Activated naive CD8-positive, alpha-beta T cell treated with anti-CD3 and anti-CD28 coated beads for 36 hours (primary cell): ENCODE measurements at places on chromosomes 7 and 10. TPM values are rescaled to one million over a fixed set of nuclear protein-coding genes. Genes with fewer than 3 reads are reported as not detected.

- H3K27me3 ChIP-seq, result no peaks in the 10 kb centered on the region
- no peaks in the 10 kb centered on the region for H3K4me1 ChIP-seq
- H3K27ac ChIP-seq, result no peak overlapping the region
- no peaks in the 10 kb centered on the region for H3K36me3 ChIP-seq
Measured at GRCh38 chr7:43533801-43534479, 49.0 kb upstream of the STK17A start.

- peak; percentile 58 for DNase-seq
- no peaks in the 10 kb centered on the region for H3K27me3 ChIP-seq
- H3K4me3 ChIP-seq, result peak within 1 kb of the TSS; percentile 86
- H3K36me3 ChIP-seq, result peaks cover 5% of the 10 kb centered on the region
Measured at GRCh38 chr10:70132098-70133029, at the start of gene AIFM2. TSS of gene AIFM2 (minus strand) at chr10:70132825. CDS start at chr10:70124084, 8,741 bp downstream.

GRCh38 chr7:34497153-34497777 is 160.8 kb upstream of the NPSR1 start:
- H3K36me3 ChIP-seq, result no peaks in the 10 kb centered on the region
- DNase-seq, result no peak
- no peak overlapping the region for H3K27ac ChIP-seq
- no peak overlapping the region for H3K4me3 ChIP-seq

DNA sequence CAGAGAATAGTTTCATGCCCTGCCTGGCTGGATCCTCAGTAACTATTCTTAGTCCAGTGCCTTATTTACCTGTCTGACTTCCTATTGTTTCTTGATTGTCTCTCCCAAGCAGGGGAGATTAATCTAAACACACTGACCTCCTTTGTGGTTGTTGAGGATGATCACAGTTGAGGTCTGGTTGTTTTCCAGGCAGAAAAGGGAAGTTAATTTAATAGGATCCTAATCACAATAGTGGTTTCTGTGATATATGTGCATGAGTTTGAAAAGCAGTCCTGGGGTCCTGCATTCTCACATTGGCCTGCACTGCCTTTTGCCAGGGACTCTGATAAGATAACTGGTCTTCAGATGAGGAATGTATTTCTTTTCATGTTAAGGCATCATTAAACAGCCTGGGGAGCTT is 130.1 kb downstream of the SND1 start:
- H3K27ac ChIP-seq, result no peak overlapping the region
- no peaks in the 10 kb centered on the region for H3K27me3 ChIP-seq
- no peak for DNase-seq
- H3K36me3 ChIP-seq, result peaks cover 32% of the 10 kb centered on the region
- peaks cover 23% of the 10 kb centered on the region for H3K4me1 ChIP-seq
- H3K4me3 ChIP-seq, result no peak overlapping the region

- no peak for DNase-seq
- no peak overlapping the region for H3K27ac ChIP-seq
- peaks cover 16% of the 10 kb centered on the region for H3K36me3 ChIP-seq
- no peak overlapping the region for H3K4me3 ChIP-seq
- H3K4me1 ChIP-seq, result no peaks in the 10 kb centered on the region
- no peaks in the 10 kb centered on the region for H3K27me3 ChIP-seq
Measured at GRCh38 chr10:112669989-112670388, 223.0 kb downstream of the VTI1A start.

DNA sequence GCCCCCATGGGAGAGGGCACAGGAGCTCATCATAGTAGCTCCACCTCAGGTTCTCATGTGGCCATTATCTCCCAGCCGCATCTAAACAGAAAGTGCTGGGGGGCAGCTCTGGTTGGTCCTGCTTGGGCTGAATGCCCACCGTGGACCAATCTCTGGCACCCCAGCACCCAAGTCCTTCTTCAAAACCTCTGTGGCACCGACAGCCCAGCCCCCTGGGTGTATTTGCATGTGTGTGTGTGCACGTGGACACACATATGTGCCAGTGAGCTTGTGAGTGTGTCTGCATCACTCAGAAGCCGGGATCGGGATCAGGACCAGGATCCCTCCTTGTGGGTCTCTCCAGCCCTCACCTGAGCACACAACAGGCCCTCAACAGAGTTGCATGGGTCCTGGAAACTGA is 68.2 kb downstream of the ALOX5 start:
- no peaks in the 10 kb centered on the region for H3K4me1 ChIP-seq
- H3K36me3 ChIP-seq, result no peaks in the 10 kb centered on the region
- no peak overlapping the region for H3K27ac ChIP-seq
- DNase-seq, result no peak
- H3K27me3 ChIP-seq, result no peaks in the 10 kb centered on the region

- H3K36me3 ChIP-seq, result no peaks in the 10 kb centered on the region
- H3K4me1 ChIP-seq, result peaks cover 14% of the 10 kb centered on the region
- no peak overlapping the region for H3K4me3 ChIP-seq
Measured at GRCh38 chr7:141974831-141975230, 1.3 kb upstream of the TAS2R38 start.

DNA sequence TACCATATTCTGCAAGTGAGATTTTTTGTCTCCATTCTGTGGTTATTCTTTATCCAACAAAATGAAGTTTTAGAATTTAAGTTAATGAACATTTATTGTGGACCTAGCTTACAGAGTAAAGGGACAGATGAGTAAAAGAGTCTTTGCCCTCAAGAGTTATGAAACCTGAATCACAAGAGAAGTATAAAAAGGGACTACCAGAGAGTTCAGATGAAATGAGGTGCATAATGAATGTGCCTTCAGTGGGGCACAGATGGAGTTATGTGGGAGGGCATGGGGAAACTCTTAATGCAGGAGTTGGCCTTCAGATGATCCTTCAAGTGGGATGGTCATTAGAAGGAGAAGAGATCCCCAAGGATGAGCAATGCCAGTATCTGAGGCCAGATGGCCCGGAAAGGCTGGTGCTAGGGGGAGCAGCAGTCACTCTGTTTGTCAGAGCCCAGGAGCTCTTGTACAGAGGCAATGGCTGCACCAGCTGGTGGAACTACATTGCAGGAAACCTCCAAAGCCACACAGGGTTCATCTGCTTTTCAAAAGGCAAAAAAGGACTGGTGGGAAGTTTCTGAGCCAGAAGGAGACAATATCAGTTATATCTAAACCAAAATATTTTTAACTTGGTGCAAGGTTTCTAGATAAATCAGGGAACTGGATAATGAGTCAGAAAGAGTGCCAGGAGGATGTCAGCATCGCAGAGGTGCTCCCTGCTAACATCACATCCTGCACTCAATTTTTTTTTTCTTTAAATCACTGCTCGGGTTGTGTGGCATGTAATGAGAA is 162.0 kb downstream of the KLF6 start:
- H3K27me3 ChIP-seq, result peaks cover 13% of the 10 kb centered on the region
- H3K36me3 ChIP-seq, result peaks cover 8% of the 10 kb centered on the region
- peak overlapping the region; percentile 82 for H3K27ac ChIP-seq
- H3K4me1 ChIP-seq, result peaks cover 17% of the 10 kb centered on the region
- no peak overlapping the region for H3K4me3 ChIP-seq

DNA sequence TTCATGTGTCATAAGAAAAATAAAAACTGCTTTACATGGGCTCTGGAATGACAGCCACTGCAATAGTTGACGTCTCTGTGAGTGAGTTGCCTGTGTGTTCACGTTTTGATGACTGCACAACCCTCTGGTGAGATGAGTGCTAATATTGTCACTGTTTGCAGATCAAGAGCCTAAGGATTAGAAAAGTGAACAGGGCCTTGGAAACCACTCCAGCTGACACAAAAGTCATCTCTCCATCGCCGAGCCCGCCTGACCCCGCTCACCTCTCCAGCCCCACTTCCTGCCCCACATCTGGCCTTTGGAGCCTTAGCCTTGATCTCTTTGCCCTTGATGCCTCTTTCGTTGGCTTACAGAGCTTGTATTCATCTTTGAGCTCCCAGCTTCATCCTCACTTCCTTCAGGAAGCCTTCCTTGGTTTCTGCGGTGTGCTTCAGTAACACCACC is 351.7 kb downstream of the TCERG1L start:
- no peaks in the 10 kb centered on the region for H3K36me3 ChIP-seq
- H3K27me3 ChIP-seq, result no peaks in the 10 kb centered on the region
- H3K4me3 ChIP-seq, result no peak overlapping the region
- H3K27ac ChIP-seq, result no peak overlapping the region
- no peak for DNase-seq

DNA sequence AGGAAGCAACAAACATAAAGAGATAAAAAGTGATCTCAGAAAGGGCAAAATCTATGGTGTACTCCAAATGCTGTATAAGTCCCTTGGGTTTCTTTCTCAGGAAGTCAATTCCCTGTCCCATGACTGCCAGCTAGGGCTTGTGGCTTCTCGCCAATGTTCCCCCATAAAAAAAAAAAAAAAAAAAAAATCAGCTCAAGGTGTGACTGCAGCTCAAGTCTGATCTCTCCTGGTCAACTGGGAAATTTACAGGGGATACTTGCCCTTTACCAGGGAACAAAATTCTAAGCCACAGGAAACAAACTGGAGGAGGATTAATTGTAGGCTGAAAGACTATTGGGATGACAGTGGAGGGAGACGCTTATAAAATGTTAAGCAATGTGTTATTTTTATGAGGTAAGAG is 76.0 kb downstream of the PCGF5 start:
- no peak overlapping the region for H3K27ac ChIP-seq
- no peak overlapping the region for H3K4me3 ChIP-seq
- peaks cover 12% of the 10 kb centered on the region for H3K27me3 ChIP-seq
- H3K36me3 ChIP-seq, result no peaks in the 10 kb centered on the region
- peaks cover 11% of the 10 kb centered on the region for H3K4me1 ChIP-seq

DNA sequence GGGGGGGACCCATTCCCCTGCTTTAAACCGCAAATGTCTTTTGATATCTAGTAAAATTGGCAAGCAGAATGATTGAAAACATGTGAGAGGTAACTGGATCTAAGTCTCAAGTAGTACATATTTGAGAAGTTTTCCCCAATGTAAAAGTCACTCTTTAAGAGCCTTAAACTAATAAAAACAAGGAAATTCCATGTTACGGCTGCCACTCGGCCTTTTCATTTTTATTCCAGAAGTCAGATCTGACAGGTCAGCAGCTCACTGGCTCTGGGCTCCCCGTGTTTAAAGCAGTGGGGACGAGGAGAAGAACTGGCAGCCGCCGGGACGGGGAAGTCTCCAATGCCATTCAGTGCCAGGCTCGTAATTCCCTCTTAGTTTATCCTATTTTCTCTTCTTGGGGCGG is 80.7 kb downstream of the CUX1 start:
- peaks cover 1% of the 10 kb centered on the region for H3K36me3 ChIP-seq

DNA sequence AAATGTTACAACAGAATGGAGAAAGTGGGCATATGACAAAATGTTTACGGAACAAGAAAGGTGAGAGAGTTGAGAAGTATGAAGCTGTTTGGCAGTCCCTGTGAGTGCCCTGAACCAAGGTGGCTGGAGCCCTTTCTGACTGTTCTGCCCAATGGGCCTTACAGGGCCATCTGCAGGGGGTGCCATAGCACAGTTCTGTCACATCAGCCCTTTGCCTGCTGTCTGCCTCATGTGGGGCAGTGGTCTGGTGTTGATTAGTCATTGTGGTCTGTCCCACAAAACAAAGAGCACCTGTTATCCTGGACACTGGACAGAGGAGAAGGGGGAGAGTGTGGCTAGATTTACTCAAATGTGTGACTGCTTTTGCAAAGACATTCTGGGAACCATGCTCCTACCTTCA is 51.5 kb upstream of the OSBPL3 start:
- no peaks in the 10 kb centered on the region for H3K27me3 ChIP-seq
- H3K36me3 ChIP-seq, result peaks cover 2% of the 10 kb centered on the region
- H3K4me3 ChIP-seq, result no peak overlapping the region
- no peak for DNase-seq

Gene GRID2IP
- 0.06 TPM for total RNA-seq

Gene CYP3A5
- total RNA-seq, result not detected

Gene ITIH5
- not detected for total RNA-seq

Gene ZPBP
- 0.37 TPM for total RNA-seq

Gene POLD2
- total RNA-seq, result 296 TPM

Gene NPSR1
- not detected for total RNA-seq
